ENCODE measurements at places on chromosomes 11 and 22.

GRCh38 chr11:86066033-86066432, 2.9 kb downstream of the PICALM start:
- DNase-seq = no peak

DNA sequence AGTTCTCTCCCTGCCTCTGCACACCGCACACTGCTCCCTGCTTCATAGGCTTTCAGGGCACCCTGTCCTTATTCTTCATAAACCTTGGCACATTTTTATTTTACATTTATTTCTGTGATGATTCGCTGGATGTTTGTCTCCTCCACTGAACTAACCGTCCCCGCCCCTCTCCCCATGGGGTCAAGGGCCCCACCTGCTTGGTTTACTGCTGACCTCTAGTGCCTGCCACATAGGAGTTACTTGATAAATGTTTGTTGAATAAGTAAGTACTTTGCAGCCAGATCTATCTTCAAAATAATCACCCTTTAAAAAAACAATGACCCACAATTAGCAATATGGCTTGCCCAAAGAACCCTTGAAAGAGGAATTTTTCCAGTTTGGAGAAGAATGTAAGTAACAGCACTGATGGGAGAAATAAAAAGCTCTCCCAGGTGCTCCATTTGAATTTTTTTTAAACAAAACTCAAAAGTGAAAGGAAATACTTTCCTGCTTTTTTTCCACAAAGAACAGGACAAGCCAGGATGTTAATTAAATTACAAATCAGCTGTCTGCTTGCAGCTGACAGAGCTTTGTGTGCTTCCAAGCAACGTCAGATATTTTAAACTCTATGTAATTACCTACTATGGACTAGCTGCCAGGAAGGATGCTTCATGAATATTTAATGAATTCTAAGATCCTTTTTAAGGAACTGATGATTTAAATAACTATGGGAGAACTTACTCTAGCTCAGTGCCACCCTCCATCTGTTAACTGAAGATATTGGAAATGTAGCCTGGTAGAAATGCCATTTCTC, 1083.6 kb downstream of the DLG2 start:
- DNase-seq = no peak

- no peak for DNase-seq
These were observed 45.1 kb upstream of the TSPAN18 start for GRCh38 chr11:44681698-44682097.

DNA sequence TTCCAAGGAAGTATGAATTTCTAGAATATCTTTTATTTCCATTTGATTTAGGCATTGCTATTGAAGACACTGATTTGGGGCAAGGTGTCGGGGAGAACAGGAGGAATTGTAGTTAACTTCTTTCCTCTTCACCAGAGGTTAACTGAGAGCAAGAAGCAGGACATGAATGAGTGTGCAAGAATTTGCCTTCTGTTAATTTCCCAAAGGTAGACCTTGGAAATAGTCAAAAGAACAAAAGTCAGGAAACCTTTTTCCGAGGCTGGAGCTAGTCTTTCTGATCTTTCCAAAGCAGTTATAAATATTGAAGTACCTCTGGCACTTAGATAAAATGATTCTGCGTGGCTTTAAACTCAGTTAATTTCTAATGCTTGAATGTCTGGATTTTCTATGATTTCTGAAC, 66.9 kb downstream of the MTMR3 start:
- no peak for DNase-seq

GRCh38 chr11:60854140-60854846, 1.5 kb downstream of the PTGDR2 start:
- no peak for DNase-seq

GRCh38 chr22:22156716-22157347, 87.8 kb upstream of the VPREB1 start:
- DNase-seq = peak; percentile 18

DNA sequence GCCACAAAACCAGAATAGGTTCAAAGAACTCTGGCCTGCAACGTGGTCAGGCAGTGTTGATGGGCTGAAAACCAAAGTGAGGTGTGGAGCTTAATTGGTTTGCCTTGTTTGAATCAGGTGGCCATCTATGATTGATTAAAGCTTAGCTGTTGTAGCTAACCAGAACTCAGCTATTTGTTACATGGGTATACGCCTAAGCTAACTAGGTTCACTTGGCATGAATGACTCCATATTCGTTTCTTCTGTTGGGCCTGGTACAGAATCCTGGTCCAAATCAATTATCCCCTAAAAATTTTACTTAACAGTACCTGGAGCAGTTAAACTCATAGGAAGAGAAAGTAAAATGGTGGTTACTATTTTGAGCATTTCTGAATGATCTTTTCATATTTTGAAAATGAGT, 7.7 kb upstream of the BAIAP2L2 start:
- DNase-seq = no peak

DNA sequence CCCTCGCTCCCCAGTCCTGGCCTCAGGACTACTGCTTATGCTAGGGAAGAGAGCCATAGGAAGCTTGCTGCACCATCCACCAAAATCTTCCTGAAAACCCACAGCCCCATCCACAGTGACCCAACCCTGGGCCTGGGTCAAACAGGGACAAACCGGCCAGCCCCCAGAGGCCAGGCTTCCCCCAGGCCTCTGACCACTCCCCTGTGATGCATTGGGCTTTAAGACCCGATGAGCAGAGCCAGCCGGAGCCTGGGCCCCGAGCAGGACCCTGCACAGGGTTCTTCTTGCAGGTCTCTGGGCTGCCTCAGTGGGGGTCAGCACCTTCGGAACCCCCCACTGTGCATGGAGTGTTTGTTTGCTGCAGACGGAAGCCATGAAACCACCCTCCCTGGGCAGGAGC, 583.7 kb downstream of the BRD1 start:
- no peak for DNase-seq

- DNase-seq = no peak
These were observed 18.0 kb upstream of the TMEM218 start for GRCh38 chr11:125129316-125129993.

DNA sequence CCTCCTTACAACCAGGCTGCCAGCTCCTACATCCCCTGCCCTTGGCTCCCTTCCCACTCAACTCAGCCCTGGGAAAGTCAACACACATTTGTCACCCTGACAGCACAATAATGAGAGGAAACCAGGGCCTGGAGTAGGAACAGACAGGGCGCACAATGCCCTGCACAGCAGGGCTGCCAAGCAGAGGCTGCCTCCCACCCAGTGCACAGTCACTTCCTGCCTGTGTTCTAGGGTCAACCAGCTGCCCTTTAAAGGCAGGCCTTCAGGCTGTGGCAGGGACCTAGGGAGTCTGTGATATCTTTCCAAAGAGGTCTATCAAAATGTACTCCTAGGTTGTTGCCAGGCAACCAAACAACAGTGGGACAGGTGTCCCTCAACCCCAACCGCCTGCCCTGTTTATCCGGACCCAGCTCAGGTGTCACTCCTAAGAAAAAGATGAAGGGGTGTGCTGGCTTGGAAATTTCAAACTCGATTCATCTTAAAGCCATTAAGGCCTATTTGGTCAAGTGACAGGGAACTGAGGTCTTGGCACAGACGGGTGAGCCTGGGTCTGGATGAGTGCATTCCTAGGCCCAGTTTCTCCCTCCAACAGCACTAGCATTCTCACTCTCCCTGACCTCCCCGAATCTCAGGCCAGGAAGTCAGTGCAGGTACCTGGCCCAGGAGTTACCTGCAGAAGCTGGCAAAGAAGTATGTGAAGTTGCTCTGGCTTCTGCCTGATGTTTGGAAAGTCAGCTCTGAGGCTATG, 110.3 kb upstream of the PITPNB start:
- DNase-seq = no peak

- no peak for DNase-seq
These were observed 121.0 kb upstream of the MPPED2 start for GRCh38 chr11:30707110-30707509.

- no peak for DNase-seq
These were observed 354.4 kb downstream of the SOX6 start for GRCh38 chr11:16001899-16002426.

GRCh38 chr22:44086271-44087088, 62.4 kb downstream of the PARVB start:
- no peak for DNase-seq

DNA sequence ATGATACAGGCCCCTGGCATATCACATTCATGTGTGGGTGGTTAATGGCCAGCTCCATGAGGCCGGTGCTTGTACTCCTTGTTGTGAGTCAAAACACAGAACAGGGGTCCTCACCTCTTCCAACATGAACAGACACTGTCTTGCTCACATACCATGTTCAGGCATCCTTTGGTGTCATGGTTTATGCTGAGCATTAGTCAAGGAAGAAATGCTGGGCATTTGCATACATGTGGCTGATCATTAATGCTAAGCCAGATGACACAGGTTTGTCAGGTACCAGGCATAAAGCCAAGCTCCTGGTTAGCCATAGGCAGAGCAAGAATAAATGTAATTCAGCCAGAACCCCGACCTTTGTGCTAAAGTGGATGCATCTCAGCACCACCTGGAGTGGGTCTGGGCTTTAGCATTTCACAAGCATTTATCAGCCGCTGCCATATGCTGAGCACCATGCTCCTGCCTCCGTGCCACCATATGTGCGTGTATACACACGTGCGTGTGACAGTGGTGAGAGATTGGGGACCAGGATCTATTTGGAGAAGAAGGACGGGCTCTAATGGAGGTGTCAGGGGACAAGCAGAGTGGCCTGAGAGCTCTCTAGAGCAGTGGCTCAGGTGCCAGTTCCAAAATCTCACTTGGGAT, 55.0 kb downstream of the MICAL2 start:
- no peak for DNase-seq

GRCh38 chr11:2794046-2794967, 91.3 kb downstream of the CDKN1C start:
- DNase-seq = no peak

DNA sequence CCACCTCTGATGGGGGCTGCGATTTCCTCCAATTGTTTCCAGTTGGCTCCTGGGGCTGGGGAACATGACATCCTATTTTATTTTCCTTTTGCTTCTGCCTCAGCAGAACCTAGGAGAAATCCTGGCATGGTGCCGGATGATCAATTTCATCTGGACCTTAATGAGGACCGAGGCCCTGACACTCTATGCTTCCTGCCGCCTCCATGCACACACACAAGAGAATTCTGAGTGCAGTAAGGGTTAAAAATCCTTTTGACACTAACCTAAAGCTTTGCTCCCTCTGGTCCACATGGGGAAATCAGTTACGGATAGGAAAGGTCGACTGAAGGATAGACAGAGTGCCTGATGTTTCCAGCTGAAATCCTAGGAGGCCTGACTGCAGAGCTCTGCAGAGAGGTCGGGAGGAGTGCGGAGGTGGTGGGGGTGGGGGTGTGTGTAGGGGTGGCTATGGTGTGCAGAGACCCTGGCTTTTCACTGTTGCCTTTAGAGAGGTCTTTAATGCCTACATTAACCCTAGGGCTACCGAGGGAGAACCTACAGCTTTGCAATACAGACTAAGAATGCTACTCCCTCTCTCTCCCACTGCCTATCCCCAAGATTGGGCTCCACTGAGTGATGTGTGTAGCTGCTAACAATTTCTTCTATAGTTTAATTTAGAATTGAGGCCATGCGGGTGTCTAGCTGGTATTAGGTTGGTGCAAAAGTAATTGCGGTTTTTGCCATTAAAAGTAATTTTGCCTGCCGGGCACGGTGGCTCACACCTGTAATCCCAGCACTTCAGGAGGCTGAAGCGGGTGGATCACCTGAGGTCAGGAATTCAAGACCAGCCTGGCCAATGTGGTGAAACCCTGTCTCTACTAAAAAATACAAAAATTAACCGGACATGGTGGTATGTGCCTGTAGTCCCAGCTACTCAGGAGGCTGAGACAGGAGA, 53.6 kb upstream of the INCENP start:
- DNase-seq = no peak

- DNase-seq = no peak
These were observed 432.1 kb downstream of the DYNC2H1 start for GRCh38 chr11:103541186-103541795.

DNA sequence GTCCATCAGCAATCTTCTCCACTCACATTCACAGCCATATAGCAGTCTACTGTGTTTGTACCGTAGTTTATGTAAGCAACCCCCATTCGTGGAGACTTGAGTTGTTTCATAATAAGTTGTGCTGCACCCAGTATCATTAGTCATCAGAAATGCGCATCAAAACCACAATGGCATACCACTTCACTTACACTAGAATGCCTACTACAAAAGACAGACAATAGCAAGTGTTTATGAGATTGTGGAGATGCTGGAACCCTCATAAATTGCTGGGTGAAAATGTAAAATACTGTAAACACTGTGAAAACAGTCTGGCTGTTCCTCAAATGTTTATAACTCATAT, 133.3 kb downstream of the ATXN10 start:
- no peak for DNase-seq

DNA sequence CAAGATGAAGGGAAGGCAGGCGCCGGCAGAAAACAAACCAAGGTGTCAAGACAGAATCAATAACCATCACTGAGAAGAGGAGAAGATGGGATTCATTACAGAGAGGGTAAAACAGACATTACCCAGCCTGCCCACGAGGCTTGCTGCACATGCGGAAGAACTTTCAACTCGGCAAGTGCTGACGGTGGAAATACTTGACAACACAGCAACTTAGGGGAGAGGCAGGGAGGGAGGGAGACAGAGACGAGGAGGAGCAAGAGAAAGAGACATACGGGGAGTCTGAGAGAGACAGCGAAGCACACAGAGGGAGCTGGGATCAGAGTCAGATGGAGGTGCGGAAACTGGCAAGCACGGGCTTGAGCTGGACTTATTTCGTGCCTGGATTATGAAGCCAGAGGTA, 129.3 kb upstream of the NECTIN1 start:
- DNase-seq = no peak

DNA sequence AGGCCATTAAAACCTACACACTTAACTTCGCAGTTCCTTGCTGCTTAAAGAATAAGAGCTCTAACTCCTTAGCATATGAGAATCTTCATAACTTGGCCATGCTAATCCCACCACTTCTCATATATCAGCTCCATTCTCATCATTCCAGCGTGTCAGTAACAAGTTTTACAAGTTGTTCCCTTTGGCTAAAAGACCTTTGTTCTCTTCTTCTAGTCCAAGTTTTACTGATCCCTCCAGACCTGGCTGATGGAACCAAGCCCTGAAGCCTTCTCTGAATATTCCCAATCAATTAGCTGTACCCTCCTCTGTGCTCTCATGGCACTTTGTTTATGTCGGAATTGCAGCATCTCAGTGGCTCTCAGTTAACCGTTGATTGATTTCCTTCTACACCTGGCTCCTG, 35.8 kb downstream of the GAB2 start:
- DNase-seq = no peak

- DNase-seq = no peak
These were observed 26.0 kb downstream of the POU2AF1 start for GRCh38 chr11:111352935-111353710.

GRCh38 chr22:50731811-50732624, 6.0 kb upstream of the ACR start:
- peak; percentile 16 for DNase-seq

GRCh38 chr11:111733016-111733415, 33.2 kb downstream of the PPP2R1B start:
- DNase-seq = no peak

GRCh38 chr11:77207618-77208313, 79.7 kb downstream of the MYO7A start:
- no peak for DNase-seq

- DNase-seq = no peak
These were observed 11.1 kb downstream of the RSPH14 start for GRCh38 chr22:23130697-23131096.

- DNase-seq = no peak
These were observed 26.1 kb downstream of the MRTFA start for GRCh38 chr22:40610329-40610850.
